Ecto neural progenitor cell (in vitro differentiated cells): ENCODE measurements at places on chromosomes 3 and 15.

DNA sequence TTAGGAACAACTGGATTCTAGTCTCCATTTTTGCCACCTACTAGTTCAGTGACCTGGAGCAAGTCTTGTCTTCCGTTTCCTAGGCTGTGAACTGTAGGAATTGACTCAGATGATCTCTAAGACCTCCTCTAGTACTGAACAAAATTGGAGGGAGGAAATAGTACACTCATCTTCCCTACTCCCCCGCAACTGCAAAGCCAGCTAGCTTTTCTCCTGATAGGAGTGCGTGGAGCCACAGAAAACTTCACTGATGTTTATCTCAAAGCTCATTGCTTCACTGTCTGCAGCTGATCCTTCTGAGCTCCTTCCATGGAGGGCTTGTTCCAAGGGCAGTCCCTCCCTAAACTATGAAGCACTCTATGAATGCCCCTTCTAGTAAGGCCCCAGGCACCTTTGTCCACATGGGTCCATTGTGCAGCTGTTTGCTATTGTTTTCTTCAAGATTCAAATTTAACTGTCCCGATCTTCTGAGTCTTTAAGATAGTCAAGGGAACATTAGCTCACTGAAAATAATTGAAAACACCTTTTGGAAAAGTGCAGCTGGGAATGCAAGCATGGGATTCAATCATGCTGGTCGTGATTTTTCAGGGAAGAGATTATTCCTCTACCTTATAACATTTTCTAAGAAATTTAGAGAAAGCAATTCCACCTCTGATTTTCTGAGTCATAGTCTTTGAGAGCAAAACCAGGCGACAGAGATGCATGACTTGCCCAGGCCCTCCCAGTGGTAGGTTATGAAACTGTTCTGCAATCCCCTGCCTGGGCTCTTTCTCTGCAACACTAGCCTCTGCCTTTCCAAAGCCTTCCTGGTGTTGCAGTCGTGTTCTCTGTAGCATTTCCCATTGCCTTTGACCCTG, 24.3 kb downstream of the FILIP1L start:
- no peak for DNase-seq

DNA sequence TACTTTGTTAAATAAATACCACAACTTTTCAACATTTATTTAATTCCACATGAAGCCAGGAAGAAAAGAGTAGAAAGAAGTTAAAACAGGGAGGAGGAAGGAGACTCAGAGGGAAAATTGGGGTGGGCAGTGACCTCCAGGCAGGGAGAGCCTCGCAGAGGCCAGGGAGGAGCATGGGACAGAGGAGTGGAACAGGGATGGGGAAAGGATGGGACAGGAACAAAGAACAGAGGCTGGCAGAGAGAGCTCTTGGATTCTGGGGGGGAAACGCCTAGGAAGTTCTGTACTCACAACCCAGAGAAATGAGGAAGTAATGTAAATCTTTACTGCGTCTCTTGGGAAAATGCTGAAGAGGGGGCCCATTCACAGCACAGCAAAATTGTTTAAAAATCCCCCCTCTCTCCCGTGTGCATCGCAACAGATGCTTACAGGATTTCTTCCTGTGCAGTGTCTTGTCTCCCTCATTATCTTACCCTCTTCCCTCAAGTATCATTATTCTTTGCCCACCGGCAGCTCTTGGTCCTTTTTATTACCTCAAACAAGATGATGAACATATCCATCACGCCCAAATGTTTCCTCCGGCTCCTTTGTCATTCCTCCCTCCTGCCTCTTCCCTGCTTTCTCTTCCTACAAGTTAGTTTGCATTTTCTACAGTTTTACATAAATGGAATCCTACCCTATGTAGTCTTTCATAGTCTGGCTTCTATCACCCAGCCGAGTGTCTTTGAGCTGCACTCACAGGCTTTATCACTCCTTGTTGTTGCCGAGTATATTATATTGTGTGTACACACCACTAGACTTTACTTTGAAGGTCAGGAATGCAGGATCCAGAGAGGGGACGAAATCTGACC, 65.5 kb downstream of the ARHGAP31 start:
- DNase-seq, result no peak

GRCh38 chr3:197847866-197848401, 56.9 kb downstream of the LRCH3 start:
- DNase-seq, result no peak

- no peak for DNase-seq
Observed at GRCh38 chr3:194049394-194049793, 86.6 kb upstream of the HES1 start.

- no peak for DNase-seq
Observed at GRCh38 chr15:60161704-60162103, 157.6 kb downstream of the FOXB1 start.

DNA sequence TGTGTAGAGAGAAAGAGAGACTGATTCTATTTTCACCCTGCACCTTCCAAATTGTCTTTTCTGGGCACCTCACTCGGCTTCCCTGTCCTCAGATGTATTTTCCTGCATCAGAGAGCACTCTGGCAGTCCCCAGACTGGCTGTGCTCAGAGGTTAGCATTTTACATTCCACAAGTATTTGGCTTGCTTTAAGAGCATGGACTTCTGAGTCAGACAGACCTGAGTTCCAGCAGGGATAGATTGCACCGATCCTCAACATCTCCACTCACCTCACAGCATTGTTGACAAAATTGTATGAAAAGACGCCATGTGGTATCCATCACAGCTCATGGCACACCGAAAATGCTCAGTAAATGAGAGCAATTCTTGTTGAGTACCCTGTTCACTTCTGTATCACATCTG, 45.6 kb downstream of the SST start:
- no peak for DNase-seq
